Caco-2 (cell line): ENCODE measurements at places on chromosomes 1 and 21.
A peak's percentile ranks its signal among the peaks of the same experiment; 100 is the strongest.

DNA sequence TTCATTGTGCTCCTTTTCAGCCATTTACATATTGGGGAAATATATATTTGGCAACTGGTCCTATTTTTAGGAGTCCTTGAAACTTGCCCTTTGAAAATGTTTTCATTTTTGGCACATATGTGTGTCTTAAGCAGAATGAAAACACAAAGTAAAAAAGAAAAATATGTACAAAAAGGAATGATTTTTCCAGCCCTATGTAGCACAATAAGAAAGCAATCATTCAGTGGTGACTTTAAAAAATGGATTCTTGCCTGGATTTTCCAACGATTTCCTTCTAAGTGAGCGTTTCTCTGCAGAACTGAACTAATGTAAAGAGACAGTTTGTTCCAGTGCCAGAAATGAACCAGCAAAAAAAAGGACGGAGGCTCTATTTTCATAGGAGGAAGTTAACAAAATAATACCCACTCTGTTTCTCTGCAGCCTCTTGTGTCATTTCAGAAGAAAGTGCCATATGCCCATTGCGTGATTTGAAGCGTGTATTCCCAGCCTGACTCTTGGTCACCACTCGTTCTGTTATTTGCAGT, 340.1 kb downstream of the SETD4 start:
- DNase-seq, result no peak

GRCh38 chr1:199691540-199691939, 336.0 kb upstream of the NR5A2 start:
- no peak for DNase-seq

- peak; percentile 8 for DNase-seq
These were observed 63.7 kb downstream of the MAP10 start for GRCh38 chr1:232868793-232869491.

DNA sequence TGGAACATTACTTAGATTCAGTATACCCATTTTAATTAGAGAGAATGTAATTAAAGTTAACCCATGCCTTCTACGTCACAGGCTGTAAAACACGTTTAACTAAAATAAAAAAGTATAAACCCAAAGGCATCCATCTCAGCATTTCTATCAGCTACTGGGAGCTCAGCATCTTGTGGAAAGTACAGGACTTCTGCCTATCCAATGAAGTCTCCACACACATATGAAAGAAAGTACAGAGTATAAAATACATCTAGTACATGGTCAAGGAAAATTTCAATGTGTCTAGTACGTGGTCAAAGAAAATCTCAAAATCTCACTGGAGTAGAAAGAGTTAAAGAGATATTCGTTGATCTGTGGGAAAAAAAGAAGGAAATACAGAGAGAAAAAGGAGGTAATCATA, 141.4 kb upstream of the ZNHIT6 start:
- no peak for DNase-seq

- no peak for DNase-seq
These were observed 599 bp upstream of the TMEM240 start for GRCh38 chr1:1540818-1541628.

DNA sequence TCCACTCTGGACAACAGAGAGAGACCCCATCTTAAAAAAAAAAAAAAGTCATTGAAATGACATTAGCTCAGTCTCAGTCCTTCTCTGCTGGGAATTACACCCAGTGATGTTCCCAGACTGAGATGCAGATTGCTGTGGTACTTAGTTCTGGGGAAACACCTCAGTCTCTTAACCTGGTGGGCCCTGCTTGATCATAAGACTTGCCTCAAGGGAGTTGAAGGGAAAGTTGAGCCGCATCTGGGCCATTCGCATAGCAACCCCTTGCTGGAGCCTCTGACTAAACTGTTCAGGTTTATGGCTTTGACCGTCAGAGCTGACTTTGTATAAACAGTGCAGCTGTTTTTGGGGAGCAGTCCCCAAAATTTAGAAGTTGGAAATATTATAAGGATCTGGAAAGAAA, 13.4 kb downstream of the FCRL4 start:
- DNase-seq, result no peak

GRCh38 chr1:202756391-202756790, 46.1 kb upstream of the SYT2 start:
- DNase-seq, result no peak

DNA sequence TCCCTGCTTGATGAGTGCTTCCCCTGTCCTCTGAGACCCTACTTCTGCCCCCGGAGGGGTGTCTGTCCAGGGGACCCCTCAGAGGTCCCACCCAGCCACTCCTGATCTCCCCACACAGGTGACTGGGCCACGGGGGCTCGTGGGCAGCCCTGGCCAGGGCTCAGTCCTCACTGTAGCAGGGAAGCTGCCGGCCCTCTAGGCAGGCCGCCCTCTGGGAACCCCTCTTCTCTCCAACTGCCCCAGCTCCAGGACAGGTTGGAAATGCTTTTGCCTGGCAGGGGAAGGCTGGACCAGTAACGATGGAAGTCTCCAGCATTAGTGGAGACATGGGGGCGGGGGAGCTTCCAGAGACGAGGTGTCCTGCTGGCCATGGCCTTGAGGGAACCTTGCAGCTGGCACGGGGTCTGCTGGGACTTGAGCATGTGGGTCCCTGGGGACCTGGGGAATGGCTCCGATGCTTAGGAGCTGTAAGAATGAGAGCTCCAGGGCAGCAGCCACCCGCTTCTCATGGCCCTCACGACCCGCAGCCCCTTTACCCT, 3.1 kb upstream of the FNDC10 start:
- DNase-seq, result no peak

DNA sequence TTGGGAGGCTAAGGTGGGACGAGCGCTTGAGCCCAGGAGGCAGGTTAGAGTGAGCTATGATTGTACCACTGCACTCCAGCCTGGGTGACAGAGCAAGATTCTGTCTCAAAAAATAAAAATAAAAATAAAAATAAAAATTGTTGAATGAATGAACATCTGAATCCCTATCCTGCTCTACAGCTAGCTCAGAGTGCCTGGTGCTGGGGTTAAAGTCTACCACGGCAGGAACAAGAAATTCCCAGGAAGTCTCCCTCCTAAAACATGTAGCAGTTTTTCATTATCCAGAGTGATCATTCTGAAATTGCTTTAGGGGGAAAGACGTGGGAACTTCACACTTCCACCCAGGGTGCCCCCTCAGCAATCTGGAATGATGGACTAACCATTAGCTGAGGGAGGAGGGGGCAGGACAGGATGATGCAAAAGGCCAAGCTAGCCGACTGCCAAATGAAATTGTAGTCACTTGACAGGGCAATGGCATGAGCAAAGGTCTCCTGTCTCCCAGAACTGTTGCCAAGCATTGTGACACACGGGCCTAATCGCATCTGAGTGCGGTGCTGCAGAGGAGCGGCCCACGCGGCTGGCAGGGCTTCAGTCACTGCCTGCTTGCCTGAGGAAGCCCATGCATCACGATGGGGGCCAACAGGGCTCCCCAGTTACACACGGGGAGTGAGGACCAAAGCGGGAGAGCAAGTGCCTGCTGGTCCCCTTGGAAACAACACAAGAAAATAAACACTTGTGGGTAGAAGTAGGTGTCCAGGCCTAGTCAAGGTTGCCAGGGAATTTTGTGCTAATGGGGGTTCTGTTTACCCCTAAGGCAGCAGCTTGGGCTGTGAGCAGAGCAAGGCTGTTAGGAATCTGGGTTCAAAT, 85.7 kb downstream of the NENF start:
- no peak for DNase-seq

- no peak for DNase-seq
These were observed 21.0 kb downstream of the ANGPTL1 start for GRCh38 chr1:178849918-178850317.

- no peak for DNase-seq
These were observed 395.4 kb downstream of the KIF26B start for GRCh38 chr1:245549996-245550719.

DNA sequence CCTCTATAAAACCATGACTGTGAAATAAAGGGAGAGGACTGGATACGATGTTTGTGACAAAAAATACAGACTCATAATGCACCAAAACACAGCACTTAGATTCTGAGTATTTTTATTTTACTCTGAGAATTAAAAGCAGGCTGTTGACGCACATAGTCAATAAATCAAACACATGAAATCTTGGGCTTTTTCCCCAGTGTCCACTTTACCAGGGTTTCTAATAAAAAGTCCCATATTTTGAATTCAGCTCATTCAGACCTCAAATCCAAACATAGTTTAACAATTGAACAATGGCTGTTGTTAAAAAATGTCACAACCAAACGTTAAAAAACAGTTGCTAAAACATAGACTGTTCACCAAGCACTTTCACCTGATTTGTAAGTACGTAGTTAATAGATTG, 553.4 kb downstream of the LTN1 start:
- DNase-seq, result no peak

DNA sequence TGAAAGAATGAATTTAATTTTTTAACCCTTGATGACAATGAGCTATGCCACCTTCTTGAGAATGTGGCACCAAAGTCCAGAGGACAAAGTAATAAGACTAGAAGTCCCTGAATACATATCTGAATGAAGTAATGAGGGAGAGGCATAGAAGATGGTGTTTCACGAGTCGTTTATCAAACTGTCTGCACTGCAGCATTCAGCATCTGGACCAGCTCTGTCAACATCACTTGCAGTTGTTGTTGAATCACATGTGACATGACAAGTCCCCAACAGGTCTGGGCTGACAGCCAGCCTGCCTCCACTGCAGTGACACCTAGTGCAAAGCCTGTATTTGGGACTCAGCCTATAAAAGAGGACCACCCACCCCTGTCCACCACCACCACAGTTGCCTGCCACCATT, 17.3 kb upstream of the GALNT2 start:
- DNase-seq, result no peak

- no peak for DNase-seq
These were observed 304.4 kb downstream of the NFIA start for GRCh38 chr1:61386770-61387169.

GRCh38 chr21:43297391-43297981, 128.7 kb downstream of the CRYAA start:
- no peak for DNase-seq

DNA sequence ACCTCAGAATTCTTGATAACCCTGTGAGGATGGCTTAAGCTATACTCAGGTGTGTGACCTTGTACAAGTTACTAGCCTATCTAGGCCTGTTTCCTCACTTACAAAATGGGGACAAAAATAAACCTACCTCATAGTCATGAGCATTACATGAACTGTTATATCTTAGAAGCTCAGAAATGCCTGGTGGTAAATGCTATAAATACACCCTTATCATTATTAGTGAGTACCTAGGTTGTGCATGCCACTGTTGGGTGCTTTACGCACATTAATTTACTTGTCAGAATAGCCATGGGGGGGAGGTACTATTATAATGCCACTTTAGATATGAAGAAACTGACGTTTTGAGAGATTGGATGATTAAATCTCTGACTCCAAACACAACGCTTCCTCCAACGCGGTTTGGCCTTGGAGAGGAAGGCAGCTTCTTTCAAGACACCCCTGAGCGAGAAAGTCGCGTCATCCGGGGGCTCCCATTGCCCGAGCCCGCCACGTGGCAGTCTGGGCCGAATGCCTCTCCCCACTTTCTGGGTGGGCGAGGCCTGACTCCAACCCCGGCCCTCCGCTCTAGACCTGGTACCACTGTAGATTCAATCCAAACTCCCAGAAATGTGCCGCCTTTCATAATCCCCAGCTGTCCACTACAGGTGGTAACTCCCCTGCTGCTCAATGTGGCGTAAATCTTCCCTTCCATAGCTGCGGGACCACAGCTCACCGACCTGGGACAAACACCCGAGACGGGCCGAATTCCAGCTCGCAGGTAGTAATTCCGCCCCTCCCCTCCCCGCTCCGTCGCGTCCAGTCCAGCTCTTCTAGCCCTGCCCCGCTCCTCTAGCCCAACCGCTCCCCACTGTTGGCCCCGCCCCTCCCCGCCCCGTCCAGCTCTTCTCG, 771 bp upstream of the RAD54L start:
- DNase-seq, result no peak

DNA sequence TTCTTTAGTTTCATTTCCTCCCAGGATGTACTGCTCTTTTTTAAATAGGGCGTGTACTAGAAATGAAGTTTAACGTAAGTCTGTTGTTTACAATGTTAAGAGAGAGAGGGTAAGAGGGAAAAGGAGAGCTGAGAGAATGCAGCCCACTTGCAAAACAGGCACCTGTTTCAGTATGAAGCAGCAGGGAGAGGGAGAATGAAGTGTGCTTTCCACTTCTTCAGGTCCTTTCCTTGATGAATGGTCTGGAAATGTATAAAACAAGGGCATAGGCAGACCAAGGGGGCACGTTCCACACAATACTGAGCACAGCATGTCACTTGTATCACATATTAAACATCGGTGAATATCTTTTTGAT, 2.0 kb downstream of the KCNA3 start:
- no peak for DNase-seq

- no peak for DNase-seq
These were observed 182.1 kb downstream of the KCNK2 start for GRCh38 chr1:215264649-215265048.

- DNase-seq, result no peak
These were observed 25.8 kb downstream of the CCN1 start for GRCh38 chr1:85606414-85606800.

GRCh38 chr1:218823291-218823900, 350.3 kb upstream of the LYPLAL1 start:
- no peak for DNase-seq

DNA sequence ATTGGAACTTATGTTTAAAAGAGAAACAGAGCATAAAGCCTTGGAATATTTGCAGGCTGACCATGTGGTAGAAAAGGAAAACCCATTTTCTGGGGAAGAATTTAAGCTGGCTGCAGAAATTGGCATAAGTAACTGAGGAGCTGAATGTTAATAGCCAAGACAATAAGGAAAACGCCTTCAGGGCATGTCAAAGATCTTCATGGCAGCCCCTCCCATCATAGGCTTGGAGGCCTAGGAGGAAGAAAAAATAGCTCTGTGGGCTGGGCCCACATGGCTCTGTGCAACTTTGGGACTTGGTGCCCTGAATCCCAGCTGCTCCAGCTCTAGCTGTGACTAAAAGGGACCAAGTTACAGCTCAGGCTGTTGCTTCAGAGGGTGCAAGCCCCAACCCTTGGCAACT, 51.5 kb downstream of the CTH start:
- DNase-seq, result no peak

DNA sequence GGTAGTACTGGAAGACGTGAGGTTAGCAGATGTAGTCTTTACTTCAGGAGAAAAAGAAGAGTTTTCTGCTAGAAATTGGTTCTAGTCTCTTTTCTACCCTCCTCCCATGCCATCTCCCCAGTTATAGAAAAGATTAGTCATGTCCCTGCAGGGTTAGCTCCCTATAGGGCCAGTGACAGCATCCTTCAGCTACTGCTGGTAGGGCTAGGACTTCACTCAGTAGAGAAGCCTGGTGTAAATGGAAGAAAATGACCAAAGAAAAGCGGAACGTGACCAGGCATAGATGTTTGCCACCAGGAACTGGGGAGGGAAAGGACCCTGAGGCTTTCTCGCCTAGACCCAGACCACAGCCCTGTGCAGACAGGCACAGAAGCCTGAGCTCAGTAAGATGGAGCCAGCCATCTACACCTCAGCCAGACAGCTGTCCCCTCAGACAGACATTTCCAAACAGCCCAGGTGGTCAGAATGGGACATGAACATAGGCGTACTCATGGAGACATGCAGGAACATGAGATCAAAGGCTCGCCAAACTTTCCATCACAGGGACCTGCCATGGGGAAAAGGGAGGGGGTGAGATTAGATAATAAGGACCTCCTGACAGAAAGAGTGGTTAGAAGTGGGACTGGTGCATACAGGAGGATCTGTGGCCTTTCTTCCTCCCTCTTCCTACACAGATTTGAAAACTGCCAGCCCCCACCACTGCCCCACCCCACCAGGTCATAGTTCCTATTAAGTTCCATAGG, 23.5 kb upstream of the SLAMF9 start:
- DNase-seq, result no peak
